ENCODE measurements at places on chromosomes 1 and 21.

- DNase-seq = no peak
Measured at GRCh38 chr1:159187647-159188374, 16.4 kb downstream of the CADM3 start.

DNA sequence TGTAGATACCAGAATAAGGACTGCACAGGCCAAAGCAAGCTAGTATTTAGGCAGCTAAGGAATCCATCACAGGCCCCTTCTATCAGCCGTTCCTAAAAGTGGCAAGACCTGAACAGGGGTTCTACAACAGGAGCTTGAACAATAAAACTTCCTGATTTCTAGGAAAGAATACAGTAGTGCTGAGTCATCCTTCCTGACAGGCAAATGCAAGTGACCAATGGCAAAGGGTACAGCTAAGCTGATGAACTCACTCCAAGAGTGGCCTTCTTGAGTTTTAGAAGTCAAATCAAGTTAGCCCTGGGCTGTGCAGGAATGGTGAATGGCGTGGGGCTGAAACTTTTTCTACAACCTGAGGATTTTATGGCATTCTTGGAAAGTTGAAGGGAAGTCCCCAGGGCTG, 112.9 kb downstream of the GREM2 start:
- no peak for DNase-seq

DNA sequence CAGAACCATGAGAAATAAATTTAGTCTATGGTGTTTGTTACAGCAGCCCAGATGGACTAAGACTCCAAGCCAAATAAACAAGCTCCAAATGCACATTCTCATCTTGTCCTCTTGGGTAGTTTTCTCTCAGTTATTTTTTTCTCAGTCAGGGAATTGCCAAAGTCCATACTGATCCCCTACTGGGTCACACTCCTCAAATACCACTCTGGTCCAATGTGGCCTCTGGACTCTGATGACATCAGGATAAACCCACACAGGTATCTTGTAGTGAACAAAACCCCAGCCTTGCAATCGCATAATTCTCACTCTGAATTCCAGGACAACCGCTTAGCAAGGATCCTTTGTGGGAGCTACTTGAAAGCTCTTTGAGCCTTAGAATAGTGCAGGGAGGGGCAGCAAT, 248.4 kb upstream of the JUN start:
- no peak for DNase-seq

DNA sequence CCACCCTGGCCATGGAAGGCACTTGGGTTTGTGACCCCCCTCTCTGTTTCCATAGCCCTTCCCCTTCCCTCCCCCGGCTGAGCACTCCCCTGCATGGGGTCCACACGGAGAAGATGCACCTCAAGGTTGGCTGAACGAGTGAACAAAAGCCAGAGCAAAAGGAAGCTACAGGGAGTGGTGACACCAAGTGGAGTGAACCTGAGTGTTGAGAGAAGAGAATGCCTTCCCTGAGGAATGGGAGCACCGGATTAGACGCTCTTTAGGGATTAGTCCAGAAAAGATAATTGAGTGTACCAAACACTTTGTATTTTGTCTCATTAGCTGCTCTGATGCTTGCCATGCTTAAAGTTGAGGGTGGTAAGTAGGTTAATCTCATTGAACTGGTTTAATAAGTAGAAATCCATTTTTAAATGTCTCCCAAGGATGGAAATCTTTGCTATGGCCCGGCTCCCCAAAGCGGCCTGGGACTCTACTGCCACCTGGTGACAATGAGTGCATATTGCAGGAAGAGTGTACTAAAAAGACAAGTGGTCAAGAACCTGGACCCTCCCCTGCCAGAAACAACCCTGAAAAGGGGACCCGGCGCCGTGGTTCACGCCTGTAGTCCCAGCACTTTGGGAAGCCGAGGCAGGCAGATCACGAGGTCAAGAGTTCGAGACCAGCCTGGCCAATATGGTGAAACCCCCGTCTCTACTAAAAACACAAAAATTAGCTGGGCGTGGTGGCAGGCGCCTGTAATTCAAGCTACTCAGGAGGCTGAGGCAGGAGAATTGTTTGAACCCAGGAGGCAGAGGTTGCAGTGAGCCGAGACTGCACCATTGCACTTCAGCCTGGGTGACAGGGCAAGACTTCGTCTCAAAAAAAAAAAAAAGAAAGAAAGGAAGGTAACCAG, 150.6 kb upstream of the ZC3H12A start:
- peak; percentile 23 for DNase-seq

DNA sequence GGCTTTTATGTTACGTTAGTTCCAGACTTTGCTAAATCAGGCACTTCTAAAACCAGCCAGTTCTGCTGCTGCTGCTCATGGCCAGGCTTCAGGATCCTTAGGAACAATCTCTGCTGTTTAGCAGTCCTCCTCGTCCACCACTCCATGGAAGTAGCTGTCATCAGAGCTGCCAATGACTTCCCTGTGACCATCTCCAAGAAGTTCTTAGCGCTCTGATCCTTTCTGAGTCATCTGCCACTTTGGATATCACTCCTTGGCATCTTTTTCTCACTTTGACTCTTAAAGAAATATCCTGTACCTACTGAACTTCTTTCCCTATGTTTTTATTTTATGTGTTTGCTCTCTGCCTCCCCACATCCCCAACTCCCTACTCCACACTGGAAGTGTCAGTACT, 14.7 kb upstream of the IRF2BP2 start:
- no peak for DNase-seq

- no peak for DNase-seq
Measured at GRCh38 chr1:16618719-16619118, 5.4 kb upstream of the NBPF1 start.

- DNase-seq = no peak
Measured at GRCh38 chr1:51453010-51453409, 66.1 kb downstream of the EPS15 start.

GRCh38 chr1:115643225-115643624, 1.5 kb downstream of the VANGL1 start:
- DNase-seq = no peak

Measured in Calu3 (cell line).